ENCODE measurements at places on chromosomes 11 and 22.

- no peak for DNase-seq
Observed at GRCh38 chr11:37947821-37948220, 1349.8 kb upstream of the RAG2 start.

GRCh38 chr11:70306586-70307033 lies 36.1 kb downstream of the PPFIA1 start:
- DNase-seq: no peak

DNA sequence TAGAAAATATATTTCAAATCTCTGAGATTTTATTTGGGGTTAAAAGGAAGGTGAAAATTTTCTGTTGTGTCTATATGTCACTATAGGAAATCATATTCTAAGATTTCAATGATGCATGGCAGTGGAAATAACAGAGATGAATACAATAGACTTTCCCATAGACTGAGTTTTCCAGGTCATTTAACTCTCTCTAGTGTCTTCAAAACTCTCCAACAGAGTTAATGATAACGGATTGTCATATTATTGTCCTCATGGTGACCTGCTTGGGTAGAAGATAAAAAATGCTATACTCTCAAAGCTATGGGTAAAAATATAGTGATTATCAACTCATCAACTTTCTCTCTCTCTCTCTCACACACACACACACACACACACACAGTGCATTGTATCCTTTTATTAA lies 312.9 kb downstream of the CNTN5 start:
- DNase-seq: no peak

DNA sequence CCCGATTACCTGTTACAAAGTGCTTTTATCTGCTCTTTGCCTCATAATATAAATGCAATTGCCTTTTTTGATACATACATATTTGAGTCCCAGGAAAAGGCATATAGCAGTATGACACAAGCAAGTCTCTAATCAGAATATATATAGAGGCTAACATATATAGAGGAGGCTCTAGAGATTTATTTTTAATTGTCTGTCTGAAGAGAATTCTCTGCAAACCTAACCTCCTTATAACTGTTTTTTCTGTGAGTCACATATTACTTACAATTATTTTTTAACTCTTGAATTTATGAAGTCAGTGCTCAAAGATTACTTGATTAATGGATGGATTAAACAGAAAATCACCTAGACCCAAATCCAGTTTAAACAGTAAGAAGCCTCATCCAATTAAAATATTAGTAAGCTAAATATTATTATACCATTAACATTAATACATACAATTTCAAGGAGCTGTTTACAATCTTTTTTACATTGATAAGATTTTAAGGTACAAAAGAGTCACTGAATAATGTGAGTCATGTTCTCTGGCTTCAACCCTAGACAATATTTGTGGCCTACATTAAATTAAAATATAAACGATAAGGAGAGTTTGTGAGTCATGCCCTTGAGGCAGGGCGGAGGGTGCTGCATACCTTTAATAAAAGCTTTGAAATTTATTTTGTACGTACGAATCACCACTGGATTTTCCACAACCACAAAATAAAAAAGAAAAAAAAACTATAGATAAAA lies 19.2 kb upstream of the MMP13 start:
- no peak for DNase-seq

- no peak for DNase-seq
Observed at GRCh38 chr11:12099132-12099873, 11.1 kb upstream of the MICAL2 start.

GRCh38 chr11:63534895-63535461 lies 1.6 kb upstream of the PLAAT4 start:
- no peak for DNase-seq

DNA sequence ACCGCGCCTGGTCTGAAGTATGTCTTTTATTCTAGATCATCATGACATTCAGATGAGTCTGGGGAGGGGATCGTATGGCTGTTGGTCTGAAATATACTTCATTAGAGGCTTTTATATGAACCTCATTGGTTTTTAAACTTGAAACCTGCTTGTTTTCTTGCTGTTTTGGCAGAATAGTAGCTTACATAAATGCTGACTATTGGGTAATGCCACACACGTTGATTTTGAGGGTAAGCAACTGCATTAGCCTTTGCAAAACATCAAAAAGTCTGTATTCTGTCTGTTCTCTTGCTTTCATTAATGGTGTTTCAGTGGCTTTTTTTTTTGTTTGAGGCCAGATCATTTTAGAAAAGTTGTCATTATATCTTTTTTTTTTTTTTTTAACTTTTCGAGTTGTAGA lies 14.2 kb downstream of the PPME1 start:
- DNase-seq: no peak
